ENCODE measurements at places on chromosomes 12 and 14.

DNA sequence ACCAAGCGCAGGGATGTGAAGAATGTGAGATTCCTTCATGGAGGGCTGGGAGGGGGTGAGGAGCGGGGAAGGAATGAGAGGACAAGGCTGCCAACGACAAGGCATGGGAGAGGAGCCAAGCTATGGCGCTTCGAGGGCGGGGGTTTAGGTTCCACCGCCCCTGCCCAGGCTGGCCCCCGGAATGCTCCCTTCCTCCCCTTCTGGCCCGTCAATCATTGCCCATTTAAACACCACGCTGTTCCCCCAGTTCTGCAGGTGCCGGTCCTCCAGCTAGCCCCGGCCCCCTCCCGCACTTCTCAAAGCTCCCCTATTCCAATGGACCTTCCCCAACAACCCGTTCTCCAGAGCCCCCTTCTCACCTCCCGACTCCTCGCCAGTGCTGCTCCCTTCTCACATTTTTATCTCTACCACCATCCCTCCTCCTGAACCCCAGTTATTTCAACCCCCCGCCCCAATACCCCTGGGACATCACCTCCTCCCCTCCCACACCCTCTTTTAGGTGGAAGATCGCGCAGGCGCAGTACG lies 428 bp downstream of the RNF41 start:
- no peak for DNase-seq

DNA sequence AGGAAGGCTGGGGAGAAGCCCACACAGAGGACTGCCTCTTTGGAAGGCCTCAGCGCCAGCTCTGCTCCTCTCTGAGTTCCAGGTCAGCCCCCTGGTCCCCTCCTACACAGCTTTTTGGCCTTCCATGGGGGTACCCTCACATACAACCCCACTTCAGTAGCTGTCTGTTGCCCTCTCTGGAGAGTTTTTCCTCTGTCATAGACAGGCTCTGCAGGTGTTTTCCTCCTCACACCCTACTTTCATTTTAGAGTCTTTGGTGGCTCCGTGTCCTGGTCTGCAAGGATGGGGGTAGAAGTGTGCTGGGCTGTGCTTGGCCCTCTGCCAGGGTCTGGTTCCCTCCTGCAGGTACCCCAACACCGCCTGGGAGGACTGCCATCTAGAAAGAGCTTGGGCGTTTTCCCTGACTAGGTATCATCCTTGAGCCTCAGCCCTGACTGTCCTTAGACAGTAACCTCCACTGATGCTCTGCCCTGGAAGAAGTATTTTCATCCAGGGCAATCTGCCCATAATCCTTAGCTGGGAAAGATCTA lies 15.1 kb downstream of the ZDHHC22 start:
- no peak for DNase-seq

GRCh38 chr14:78083837-78084236 lies 86.3 kb upstream of the NRXN3 start:
- no peak for DNase-seq

DNA sequence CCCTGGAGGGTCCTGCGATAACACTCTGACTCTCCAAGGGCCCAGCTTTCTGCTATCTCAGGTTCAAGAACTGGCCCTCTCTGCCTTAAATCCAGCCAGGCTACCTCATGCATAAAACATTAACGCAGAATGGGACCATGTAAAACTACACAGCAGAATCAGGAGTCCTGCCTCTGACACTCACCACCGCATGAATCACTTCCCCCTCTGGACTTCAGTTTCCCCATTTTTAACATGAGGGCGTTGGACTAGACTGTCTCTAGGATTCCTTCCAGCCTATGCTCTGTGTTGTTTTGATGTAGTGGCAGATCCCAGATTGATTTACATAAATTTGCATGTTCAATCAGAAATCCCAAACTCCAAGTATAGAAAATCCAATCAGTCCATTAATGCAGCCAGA lies 3.3 kb downstream of the NCKAP5L start:
- no peak for DNase-seq

- DNase-seq = no peak
These were observed 256.6 kb downstream of the PRKD1 start for GRCh38 chr14:29671034-29671433.

Measured in LNCaP clone FGC (cell line).